CD4-positive, alpha-beta T cell (primary cell): ENCODE measurements at places on chromosomes 12 and 14. TPM values are rescaled to one million over a fixed set of nuclear protein-coding genes. Genes with fewer than 3 reads are reported as not detected.

The CMKLR1 gene
- total RNA-seq: not detected

The FAM90A1 gene
- total RNA-seq: 0.30 TPM

The OTUB2 gene
- total RNA-seq: not detected

The MYF6 gene
- not detected for total RNA-seq

The CFAP54 gene
- total RNA-seq: 0.22 TPM

The DPPA3 gene
- not detected for total RNA-seq

The C14orf39 gene
- not detected for total RNA-seq

The GPR137C gene
- total RNA-seq: 0.08 TPM

The A2M gene
- total RNA-seq: not detected

The ADAM20 gene
- total RNA-seq: 0.14 TPM

The PLEKHG7 gene
- total RNA-seq: not detected

The BRMS1L gene
- 9.2 TPM for total RNA-seq

The CLEC2A gene
- total RNA-seq: not detected

The POTEG gene
- total RNA-seq: not detected

The HELB gene
- 33.8 TPM for total RNA-seq

The MYH6 gene
- not detected for total RNA-seq

The TESPA1 gene
- 96.3 TPM for total RNA-seq

The SLCO1B1 gene
- total RNA-seq: not detected

The CPNE6 gene
- not detected for total RNA-seq

GRCh38 chr14:72476657-72477499 lies 417.0 kb downstream of the DPF3 start:
- peak; percentile 59 for DNase-seq

DNA sequence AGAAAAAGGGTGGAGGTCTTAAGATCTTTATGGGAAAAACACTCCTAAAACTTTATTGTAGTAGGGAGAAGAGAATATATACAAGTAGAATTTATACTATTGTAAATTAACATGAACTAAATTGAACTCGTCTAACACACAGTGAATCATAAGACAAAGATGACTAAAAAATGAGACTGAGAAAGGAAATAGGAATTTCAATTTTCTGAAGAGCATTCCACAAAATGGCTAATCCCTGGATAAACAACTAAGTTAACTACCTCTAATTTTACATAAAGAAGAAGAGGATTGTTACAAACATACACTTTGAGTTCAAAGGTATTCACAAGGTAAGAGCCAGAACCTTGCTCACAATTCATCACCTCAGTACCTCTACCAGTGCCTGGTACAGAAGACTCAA lies 2.0 kb downstream of the MAP4K5 start:
- DNase-seq: no peak

GRCh38 chr12:81207664-81208063 lies 129.8 kb downstream of the ACSS3 start:
- DNase-seq: no peak

DNA sequence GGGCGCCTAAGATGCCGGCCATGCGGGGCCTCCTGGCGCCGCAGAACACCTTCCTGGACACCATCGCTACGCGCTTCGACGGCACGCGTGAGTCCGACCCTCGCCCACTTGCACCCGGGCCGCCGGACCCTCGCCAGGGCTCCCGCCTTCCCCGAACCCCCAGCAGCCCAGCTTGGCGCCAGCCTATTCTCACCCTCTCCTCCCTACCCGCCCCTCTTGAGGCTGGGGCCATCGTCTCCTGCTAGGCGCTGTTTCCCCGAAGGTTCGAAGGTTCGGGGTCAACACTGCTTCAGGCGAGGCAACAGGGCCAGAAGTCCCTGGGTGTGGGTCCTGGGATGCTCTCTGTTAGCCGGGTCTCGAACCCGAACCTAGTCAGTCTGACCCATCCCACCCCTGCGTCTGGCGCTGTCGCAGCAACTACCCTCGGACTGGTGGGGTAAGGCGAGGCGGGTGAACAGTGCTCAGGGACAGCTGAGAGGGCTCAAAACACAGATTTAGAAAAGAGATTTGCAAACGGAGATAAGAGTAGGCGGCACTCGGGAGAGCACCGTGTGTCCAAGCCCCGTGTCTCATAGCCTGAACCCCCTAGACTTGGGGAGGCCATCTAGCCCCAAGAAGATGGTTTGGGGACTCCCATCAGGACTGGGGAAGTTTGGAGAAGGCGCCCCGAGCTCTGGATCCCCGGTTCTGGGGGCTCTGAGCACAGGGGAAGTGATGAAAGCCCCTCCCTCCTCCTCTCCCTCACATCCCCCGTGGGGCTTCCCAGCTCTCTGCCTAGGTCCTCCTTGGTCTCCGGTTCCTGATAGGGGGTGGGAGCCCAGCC lies 787 bp downstream of the KCNH3 start:
- DNase-seq: peak; percentile 14

DNA sequence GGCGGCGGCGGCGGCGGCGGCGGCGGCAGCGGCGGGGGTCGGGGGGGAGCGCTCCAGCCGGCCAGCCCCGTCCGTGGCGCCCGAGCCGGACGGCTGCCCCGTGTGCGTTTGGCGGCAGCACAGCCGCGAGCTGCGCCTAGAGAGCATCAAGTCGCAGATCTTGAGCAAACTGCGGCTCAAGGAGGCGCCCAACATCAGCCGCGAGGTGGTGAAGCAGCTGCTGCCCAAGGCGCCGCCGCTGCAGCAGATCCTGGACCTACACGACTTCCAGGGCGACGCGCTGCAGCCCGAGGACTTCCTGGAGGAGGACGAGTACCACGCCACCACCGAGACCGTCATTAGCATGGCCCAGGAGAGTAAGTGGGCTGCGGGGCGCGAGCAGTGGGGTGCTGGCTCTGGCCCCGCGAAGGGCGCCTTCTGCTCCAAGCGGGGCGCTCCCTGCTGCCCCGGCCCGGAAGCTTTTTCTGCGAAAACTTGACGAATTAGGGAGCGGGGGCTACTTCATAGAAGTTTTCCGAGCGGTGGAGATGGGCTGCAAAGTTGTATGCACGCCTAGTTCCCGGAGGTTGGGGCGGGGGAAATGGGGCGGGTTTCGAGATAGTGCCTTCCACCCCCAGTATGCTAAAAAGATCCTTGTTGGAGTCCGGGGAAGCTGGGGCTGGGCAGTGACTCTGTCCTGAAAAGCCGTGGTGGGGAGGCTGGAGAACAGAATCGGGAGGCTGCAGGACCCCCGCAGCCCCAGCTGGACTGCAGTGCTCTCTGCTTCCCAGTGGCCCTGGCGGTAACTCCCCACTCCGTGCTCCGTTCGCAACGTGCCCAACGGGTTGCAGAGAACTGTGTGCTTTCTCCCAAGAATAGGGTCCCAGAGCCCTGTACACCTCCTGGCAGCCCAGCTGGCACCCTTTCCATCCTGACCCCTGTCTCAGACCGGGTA lies 751 bp downstream of the GDF11 start:
- peak; percentile 81 for DNase-seq

- no peak for DNase-seq
Observed at GRCh38 chr12:40399656-40400055, 174.9 kb downstream of the LRRK2 start.

- DNase-seq: no peak
Observed at GRCh38 chr12:68319988-68320623, 12.1 kb downstream of the MDM1 start.

GRCh38 chr14:43001731-43002130 lies 1395.1 kb downstream of the LRFN5 start:
- DNase-seq: no peak

GRCh38 chr14:22088614-22089342 lies 415.2 kb upstream of the OR4E1 start:
- no peak for DNase-seq

DNA sequence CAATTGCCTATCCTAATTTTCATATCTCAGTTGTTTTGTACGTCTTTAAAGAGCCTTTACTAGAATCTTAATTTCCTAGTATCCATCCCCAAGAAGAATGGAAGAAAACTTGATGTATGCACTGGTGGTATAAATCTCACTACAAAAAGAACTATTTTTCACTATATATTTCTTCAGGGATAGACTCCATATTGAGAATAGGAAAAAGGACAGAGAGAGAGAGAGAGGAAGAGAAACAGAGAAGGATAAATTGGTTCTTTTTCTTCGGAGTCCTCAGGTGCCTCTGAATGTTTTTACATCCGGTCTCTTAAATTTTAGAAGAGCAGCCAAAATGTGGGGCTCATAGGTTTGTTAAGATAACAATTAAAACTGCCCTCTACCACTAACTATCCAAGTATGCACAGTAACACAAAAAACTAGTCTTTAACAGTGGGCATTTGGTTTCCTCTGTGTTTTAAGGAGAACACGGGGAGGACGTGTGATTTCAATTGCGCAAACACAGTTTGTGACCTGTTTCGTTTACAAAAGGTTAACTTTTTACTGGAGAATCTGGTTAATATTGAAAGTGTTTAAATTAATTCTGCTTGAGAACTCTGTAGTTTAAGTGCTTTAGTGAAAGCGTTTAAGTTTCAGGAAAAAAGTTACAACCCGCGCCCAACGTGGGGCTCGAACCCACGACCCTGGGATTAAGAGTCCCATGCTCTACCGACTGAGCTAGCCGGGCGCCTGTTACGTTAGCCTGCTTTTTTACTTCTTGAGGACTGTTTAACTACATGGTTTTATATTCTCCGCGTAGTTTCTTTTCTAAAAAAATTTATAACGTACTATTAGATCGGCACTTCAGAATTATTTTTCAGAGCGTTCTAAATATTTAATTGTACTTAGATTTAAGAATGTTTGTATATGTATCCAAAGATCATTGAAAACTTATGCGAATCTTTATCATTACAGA lies 5.1 kb upstream of the PSMA3 start:
- DNase-seq: peak; percentile 89

- DNase-seq: no peak
Observed at GRCh38 chr12:67193704-67194103, 75.5 kb upstream of the CAND1 start.

- no peak for DNase-seq
Observed at GRCh38 chr12:91053951-91054715, 3.7 kb downstream of the KERA start.

GRCh38 chr12:94979941-94980340 lies 23.6 kb downstream of the NDUFA12 start:
- DNase-seq: no peak

DNA sequence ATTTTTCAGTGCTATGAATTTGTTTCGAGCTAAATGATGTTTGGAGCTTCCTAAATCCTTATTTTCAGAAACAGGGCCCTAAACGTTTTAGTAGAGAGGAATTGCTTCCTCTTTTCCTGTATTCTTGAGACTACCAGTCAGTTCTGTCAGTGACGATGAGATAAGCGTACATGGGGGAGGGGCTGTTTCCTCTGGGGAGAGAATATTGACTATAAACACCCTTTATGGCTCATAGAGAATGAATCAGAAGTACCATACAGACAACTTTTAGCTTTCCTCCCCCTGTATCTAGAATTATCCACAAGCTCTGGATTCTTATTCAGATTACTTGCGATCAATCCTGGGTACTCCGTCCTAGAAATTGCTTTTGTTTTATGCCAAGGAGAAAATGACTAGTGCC lies 5.1 kb downstream of the TBK1 start:
- DNase-seq: no peak

DNA sequence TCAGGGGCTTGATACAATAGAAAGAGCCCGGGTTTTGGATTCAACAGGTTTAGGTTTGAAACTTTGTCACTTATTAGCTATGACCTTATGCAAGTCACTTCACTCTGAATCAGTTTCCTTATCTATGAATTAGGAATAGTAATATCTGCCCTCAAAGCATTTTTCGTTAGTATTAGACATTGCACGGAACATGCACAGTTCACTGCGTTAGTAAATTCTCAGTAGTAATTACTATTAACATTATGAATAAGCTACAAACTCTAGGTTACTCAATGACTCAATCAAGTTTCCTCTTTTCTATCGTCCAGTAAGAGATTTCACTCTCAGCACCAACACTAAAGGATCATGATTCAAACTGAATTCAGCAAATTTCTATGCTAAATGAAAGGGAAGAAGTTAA lies 150.3 kb downstream of the CEP83 start:
- DNase-seq: no peak

- DNase-seq: no peak
Observed at GRCh38 chr14:24240110-24240918, 2.1 kb downstream of the TINF2 start.

- DNase-seq: no peak
Observed at GRCh38 chr12:76633415-76633814, 73.8 kb upstream of the OSBPL8 start.

GRCh38 chr14:61618448-61618847 lies 76.9 kb upstream of the HIF1A start:
- no peak for DNase-seq

DNA sequence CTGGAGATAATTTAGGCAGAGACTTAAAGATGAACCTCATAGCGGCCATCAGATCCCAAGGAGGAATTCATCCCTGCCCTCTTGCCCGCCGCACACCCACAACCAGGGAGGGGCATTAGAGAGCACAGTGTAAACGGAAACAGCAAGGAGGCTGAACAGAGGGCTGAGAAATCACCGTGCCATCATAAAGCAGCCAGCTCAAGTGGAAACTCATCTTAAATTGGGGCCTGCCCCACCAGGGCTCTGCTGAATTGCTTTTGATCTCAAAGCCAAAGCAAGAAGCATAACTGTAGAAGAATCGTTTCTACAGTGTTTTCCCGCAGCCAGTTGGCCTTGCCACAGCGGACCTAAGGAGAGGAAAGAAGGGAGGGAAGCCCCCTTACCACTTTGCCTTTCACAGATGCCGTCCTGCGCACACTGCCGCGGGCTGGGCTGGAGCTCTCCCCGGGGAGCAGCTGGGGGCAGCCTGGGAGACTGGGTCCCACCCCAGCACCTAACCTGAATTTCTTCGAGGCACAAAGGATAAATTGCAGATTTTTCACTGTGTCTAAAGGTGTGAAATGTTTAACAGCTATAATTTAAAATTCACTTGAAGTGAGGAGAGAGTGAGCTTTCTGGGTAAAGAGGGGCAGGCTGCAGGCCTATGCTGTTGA lies 51.8 kb upstream of the MMP17 start:
- DNase-seq: no peak

DNA sequence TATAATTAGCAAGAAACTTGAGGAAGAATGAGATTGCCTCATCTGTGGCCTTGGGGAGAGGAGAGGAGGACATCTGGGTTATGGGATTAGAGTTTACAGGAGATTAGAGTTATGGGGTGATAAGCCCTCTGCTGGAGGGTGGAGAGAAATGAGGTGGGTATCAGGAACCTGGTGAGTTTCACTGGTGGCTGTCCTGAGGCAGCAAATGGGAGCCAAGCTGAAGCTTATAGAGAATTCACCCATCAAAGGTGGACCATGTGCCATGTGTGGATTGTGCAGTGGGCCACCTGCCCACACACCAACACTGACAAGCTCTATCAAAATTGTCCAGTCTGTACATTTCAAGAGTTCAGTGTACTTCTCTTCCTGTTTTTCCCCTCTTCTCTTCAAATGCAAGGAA lies 135.3 kb downstream of the AEBP2 start:
- no peak for DNase-seq

DNA sequence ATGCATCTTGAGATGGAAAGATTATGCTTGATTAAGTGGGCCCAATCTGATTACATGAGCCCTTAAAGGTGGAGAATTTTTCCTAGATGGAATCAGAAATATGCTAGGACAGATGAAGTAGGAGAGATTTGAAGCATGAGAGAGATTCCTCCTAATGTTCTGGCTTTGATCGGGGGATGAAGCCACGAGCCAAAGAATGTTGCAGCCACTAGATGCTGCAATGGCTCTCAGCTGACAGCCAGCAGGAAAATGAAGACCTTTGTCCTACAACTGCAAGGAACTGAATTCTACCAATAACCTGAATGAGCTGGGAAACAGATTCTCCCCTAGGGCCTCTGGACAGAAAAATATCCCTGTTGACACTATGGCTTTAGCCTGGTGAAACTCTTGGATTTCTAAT lies 82.6 kb upstream of the ATP2B1 start:
- DNase-seq: no peak
